ENCODE measurements at places on chromosomes 16 and 17.

GRCh38 chr17:2369551-2370210 is 31.2 kb downstream of the MNT start:
- no peak for DNase-seq

DNA sequence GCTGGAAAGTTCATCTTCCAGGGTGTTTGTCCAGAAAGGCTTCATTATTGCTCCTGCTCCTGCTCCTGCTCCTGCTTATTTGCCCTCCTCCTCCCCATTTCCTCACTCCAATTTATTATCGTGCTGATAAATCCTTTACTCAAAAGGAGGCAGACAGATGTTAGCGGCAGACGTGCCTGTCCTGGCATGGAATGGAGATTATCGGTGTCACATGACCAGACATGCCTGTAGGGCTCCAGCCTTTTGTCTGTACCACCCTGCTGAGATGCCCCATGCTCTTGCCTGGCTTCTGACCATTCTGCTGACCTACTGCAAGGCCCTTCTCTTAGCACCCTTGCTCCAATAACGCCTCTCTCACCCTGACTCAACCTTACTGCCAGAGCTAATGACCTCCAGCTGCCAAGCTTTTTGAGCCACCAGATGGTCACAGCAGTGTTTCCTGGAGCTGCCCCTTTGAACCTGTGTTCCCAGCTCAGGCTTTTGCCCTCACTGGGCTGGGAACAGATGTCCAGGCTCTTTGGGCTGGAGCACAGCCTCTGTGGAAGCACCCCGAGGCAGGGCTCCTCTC is 12.8 kb downstream of the DNAH9 start:
- no peak for DNase-seq

DNA sequence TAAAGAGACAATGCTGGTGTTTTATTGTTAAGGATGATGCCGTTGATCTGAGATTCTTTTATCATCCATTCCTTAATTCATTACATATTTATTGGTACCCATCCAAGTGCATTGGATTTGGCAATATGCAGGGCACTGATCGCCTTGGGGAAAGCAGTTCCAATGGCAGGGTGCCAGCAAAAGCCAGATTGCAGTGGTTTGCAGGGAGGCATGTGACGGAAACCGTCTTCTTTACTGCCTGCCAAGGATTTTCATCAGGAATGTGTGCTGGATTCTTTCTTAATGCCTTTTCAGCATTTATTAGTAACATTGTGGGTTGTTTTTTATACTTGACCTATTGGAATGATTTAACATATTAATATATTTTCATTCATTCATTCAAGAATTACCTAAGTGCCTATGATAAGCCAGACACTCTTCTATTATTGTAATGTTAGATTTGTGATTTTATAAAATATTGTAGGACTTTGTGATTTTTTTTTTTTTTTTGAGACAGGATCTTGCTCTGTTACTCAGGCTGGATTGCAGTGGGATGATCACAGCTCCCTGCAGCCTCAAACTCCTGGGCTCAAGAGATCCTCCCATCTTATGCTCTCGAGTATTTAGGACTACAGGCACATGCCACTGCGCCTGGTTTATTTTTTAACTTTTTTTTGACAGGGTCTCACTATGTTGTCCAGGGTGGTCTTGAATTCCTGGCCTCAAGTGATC is 93.4 kb upstream of the TNRC6A start:
- peak; percentile 98 for DNase-seq

DNA sequence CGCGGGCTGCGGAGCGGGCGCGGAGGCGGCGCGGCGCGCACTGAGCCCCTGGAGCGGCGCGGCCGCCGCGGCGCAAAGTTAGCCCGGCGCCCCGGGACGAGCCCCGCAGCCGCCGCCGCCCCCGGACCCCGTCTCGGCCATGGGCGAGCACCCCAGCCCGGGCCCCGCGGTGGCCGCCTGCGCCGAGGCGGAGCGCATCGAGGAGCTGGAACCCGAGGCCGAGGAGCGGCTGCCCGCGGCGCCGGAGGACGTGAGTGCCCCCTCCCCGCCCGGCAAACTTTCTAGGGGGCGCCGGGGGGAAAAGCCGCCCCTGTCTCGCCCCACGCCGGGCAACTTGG is 388 bp downstream of the RHBDL3 start:
- DNase-seq, result no peak

GRCh38 chr17:32536736-32537643 is 50.2 kb downstream of the CDK5R1 start:
- DNase-seq, result peak; percentile 41

GRCh38 chr17:73621685-73622084 is 22.6 kb downstream of the SDK2 start:
- DNase-seq, result no peak

- DNase-seq, result no peak
Observed at GRCh38 chr17:58493506-58493905, 5.3 kb upstream of the HSF5 start.

DNA sequence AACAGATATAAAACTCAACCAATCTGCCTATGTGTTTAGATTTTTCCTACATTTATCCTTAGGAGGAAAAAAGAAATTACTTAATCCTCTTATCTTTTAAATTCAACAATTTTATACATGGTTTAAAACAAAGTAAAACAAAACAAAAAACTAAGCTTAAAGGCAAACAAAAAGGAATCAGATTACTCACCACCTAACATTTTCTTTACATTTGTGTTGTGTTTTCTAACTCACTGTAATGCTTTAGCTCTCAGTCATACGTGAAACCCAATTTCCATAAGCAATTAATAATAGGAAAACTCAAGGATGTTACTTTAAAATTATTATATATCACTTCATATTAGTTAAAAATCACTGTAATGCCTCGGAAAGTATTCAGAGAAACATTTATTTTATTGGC is 6.7 kb upstream of the IRX5 start:
- no peak for DNase-seq

DNA sequence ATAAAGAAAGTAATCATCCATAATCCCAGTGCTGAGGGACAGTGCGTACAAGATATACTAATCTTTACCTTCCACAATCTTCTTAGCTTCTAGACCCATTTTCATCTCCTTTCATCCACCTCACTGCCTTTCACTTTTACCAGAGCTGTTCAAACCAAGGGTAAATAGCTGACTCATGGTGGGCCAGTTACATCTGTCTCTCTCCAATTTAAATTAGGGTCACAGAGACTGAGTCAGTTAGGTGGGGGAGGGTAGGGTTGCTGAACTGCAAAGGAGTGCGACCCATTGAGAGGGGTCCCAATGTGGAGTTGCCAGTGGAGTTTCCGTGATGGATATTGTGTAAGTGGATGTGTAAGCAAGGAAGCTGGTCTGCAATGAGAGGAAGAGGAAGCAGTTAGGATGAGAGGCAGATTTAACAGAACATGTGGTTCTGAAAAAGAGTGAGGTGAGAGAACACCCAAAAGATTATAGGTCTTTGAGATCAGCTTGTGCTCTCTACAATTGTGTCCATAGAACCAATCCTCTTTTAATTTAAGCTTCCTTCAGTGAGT is 83.5 kb downstream of the GP2 start:
- DNase-seq, result no peak

DNA sequence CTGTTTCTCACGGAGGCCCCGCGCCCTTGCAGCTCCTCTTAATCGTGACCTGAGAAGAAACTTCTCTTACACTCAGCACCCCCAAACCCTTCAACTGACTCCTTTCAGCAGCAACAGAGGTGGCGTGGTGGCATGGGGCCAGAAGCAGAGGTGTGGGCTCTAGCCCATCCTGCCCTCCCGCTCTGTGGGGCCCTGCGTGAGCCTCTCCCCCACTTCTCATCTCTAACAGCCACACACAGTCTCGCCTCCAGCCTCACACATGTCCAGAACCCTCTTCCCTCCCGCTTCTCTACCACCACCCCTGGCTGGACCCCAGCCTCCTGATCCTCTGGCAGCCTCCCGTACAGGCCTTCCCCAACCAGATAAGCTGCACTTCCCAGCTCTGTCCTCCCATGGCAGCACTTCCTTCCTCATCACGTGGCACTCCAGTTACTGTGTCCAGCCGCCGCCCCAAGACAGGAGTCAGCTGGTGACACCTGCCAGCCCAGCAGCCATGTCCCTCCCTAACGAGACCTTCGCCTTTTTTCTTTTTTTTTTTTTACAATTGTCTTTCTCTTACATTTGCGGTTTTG is 30.5 kb downstream of the NSMCE1 start:
- no peak for DNase-seq

- DNase-seq, result no peak
Observed at GRCh38 chr17:6254036-6254435, 180.9 kb downstream of the AIPL1 start.

- DNase-seq, result no peak
Observed at GRCh38 chr16:75503801-75504200, 8.6 kb upstream of the CHST6 start.

All from fibroblast of skin of left biceps (primary cell).